ENCODE measurements at places on chromosomes 5 and 9.

DNA sequence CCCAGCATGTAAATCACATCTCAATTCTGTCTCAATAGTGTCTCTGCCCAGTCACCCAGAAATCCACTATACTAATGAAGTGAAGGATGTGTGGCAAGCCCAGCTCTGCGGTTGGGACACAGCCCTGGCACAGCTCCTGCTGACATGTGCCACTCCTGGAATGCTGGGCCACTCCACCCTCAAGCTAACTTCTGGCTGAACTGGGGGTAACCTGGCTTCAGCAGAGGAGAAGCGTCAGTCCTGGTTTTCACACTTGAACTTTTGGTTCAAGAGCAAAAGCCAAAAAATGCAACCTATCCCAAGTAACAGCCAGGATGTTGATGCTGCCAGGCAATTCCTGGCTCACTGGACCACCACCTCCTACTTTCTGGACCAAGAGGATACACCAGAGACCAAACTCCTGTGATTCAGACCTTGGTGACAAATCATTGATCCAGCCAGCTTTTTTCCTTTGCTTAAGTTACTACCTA is 86.4 kb downstream of the ARRDC3 start:
- no peak for DNase-seq

DNA sequence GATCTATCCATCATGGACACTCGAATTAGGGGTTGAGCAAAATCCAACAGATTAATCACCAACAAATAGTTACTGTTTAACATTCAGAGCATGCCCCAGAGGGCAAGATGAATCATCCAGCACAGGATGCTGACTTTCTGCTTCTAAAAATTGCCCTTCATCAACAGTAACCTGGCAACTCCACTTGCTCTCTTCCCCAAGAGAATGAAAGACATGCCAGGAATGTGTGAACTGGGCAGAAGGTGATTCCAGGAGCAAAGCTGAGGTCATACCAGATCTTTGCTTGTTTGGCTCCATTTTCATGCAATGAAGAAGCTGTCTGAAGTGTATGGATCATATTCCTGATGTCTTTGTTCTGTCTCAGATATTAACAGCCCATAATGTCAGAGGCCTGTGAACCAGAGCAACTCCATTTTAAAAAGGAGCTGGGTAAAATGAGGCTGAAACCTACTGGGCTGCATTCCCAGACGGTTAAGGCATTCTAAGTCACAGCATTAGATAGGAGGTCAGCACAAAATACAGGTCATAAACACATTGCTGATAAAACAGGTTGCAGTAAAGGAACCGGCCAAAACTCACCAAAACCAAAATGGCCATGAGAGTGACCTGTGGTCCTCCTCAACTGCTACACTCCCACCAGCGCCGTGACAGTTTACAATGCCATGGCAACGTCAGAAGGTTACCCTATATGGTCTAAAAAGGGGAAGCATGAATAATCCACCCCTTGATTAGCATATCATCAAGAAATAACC is 2.5 kb upstream of the ZNF367 start:
- DNase-seq, result no peak

GRCh38 chr9:121895818-121896544 is 197.1 kb downstream of the TTLL11 start:
- no peak for DNase-seq

GRCh38 chr9:34559624-34560455 is 29.7 kb downstream of the CNTFR start:
- DNase-seq, result no peak

DNA sequence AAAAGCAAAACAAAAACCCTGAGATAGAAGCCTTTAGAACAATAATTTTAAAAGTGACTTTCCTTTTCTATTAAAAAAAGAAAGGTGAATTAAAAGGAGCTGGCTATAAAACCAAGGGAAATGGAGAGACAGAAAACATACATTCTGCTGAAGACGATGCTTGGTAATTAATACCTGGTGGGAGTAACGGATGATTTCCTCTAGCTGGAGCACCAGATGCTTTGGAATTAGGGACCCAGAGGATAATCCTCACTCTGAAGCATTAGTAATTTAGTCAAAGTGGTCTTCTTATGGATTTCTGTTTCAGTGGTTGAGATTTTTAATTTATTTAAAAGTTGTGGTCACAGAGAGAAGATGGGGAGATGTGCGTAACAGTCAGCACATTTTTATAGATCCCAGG is 982.5 kb downstream of the TLE4 start:
- DNase-seq, result no peak

- peak; percentile 59 for DNase-seq
Observed at GRCh38 chr5:18393565-18394442, 759.5 kb downstream of the TAF11L14 start.

- DNase-seq, result no peak
Observed at GRCh38 chr9:84490206-84490841, 149.8 kb upstream of the SLC28A3 start.

GRCh38 chr9:2125906-2126305 is 110.8 kb downstream of the SMARCA2 start:
- DNase-seq, result no peak

GRCh38 chr9:134182554-134183085 is 18.3 kb upstream of the RNU6ATAC start:
- no peak for DNase-seq

DNA sequence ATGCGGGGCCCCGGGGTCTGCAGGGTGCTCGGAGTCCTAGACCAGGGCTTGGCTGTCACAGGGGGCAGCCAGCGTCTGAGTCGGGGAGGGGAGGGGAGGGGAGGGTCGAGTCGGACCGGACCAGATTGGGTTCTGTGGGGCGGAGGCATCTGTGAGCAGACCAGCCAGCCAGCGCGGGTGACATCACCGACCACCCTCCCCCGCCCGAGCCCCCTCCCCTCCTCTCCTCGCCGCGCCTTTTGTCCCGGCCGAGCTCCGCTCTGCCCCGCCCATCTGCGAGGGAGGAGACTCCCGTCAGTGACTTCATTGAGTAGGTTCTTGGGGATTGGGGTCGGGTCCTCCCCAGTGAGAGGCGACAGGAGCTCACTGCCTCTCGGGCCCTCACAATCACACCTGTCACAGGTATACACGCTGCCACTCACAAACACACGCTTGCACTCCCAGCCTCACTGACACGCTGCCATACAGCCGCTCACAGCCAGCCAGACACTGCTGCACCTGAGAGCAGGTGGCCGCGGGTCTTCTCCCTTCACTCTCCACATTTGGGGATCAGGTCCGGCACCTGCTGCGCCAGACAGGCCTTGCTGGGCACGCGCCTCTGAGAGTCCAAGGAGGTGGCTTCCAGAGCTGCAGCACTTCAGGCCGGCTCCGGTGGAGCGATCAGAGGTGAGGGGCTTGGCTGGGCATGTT is 546 bp downstream of the DNAJB5 start:
- DNase-seq, result peak; percentile 55

- no peak for DNase-seq
Observed at GRCh38 chr5:80411589-80412219, 3.8 kb downstream of the ZFYVE16 start.

Data from stimulated activated naive CD8-positive, alpha-beta T cell treated with anti-CD3 and anti-CD28 coated beads, Interleukin-15, Interleukin-2, amounts not matched to agents 100 U/mL and 50 U/mL, for 24 hours (primary cell).